ENCODE measurements at places on chromosomes 11 and 22.

- DNase-seq = no peak
Observed at GRCh38 chr11:60821827-60822599, 19.9 kb upstream of the CCDC86 start.

DNA sequence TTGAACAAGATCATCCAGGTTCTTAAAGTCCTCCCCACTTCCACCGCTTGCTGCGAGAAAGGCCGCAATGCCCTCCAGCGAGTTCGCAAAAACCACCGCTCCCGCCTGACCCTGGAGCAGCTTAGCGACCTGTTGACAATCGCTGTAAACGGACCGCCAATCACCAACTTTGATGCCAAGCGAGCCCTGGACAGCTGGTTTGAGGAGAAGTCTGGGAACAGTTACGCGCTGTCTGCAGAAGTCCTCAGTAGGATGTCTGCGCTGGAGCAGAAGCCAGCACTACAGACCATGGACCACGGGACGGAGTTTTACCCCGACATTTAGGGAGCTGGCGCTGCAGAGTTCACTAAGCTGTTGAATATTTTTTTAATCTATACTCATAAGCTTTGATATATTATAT, 58.3 kb downstream of the SYT13 start:
- no peak for DNase-seq

- no peak for DNase-seq
Observed at GRCh38 chr11:101582236-101582988, 1.4 kb downstream of the TRPC6 start.

DNA sequence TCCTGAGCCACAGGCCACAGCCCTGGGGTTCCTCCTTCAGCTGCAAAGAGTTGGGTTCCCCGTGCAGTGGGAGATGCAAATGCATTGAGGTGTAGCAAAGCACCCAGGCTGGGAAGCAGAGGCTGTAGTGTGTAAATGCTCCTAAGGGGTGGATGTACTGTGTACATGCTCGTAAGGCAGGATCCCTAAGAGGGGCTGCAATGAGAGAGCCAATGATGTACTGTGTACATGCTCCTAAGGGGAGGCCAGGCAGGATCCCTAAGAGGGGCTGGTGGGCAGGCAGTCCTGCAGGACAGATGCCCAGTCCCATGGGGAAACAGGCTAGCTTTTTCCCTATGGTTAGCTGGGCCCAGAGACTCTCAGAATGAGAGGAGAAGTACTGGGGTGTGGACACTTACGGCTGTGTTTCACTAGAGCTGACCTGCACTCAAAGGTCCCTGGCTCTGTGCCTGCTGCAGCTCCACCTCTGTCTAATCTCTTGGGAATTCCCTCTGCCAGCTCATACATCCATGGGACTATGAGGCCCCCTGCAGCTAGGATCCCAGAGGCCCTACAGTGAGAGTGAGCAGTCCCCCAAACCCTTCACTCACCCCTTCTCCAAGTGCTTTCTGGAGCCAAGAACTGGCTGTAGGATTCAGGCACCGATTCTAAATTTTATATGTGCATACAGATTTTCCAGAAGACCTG, 261.9 kb upstream of the LUZP2 start:
- no peak for DNase-seq

DNA sequence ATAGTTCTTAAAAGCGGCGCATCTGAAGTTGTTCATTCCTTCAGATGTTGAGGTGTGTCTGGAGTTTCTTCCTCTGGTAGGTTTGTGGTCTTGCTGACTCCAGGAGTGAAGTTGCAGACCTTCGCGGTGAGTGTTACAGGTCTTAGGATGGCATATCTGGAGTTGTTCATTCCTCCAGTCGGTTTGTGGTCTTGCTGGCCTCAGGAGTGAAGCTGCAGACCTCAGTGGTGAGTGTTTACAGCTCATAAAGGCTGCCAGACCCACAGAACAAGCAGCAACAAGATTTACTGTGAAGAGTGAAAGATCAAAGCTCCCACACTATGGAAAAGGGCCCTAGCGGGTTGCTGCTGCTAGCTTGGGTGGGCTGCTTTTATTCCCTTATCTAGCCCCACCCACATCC, 201.7 kb upstream of the PDGFD start:
- DNase-seq = no peak

- DNase-seq = no peak
Observed at GRCh38 chr11:66976028-66976467, 944 bp downstream of the C11orf86 start.

DNA sequence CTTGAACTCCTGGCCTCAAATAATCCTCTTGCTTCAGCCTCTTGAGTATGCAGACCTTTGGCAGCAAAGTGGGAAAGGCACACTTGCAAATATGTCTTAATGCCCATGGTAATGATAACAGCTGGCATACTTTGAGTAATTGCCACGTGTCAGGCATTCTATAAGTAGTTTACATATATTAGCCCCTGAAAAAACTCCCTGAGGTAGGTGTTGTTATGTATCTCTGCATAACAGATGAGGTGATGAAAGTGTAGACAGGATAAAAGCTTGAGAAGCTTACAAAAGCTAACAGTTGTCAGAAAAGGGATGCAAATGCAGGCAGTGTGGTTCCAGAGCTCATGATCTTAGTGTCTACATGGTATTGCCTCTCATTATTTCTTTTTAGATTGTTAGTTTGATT, 291.1 kb upstream of the C11orf87 start:
- no peak for DNase-seq

GRCh38 chr11:131391176-131391575, 20.8 kb downstream of the NTM start:
- no peak for DNase-seq
